Stimulated activated CD8-positive, alpha-beta memory T cell treated with anti-CD3 and anti-CD28 coated beads, Interleukin-7, amount 100 ng/mL, for 4 hours (primary cell): ENCODE measurements at places on chromosomes 2 and 18.

GRCh38 chr2:167271932-167272331 lies 383.7 kb downstream of the XIRP2 start:
- no peak for DNase-seq

DNA sequence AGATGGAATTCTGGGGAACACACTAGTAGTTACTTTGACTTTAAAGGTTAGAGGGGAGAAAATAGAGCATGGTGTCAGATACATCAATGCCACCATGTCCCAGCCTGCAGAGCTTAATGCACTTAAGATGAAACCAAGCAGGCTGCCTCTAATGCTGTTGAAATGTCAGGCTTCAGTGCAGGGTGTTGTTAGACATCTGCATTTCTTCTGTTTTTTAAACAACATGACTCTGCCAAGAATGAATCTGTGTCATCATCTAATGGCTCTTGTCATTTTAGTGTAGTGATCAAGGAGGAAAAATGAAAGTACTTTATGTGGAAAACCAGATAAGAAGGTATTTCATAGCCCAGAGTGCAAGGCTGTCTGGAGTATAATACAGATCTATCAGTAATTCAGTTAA lies 29.9 kb downstream of the LYPD1 start:
- DNase-seq = no peak

DNA sequence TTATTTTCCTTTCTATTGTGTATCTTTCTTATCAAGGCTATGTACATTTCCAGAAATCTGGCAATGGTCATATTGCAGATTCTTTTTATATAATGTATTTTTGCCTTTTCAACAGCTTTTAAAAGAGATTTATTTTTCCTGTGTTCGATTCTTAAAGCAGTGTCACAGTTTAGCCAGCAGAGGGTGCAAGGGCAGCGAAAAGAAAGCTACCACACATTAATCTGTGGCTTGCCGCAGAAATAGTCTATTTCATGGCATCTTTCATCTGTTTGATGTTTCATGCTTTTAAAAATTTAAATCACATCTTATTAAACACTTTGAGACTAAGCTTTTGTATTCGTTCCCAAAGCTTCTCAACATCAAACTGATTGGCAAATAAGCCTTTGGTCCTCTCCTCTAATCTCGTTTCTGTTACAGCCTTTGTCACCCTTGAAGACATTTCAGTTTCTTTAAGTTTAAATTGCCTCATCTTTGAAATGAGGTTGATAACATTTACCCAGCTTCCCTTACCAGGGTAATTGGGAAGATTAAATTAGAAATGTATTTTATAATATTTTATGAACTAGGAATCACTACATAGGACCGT lies 73.3 kb downstream of the PIK3C3 start:
- peak; percentile 1 for DNase-seq

- no peak for DNase-seq
These were observed 16.0 kb upstream of the E2F6 start for GRCh38 chr2:11481789-11482472.

- DNase-seq = no peak
These were observed 123.3 kb downstream of the FHOD3 start for GRCh38 chr18:36420826-36421225.

DNA sequence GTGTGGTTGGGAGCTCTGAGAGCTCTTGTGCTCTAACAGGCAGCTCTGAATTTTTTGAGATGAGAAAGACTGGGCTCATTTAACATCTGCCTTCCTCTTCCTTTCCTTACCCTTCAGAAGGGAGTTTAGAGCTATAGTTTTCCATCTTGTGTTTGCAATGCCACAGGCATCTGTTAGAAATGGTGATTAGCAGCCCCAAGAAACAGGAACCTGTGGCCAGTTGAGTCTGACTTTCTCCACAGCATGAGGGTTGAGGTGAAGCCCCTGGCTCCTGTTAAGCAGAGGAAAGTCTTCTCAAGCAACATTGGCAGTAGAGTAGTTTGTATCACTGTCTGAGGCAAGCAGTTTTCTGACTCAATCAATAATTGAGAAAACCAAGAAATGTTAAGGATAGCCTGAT lies 577.4 kb downstream of the ZEB2 start:
- DNase-seq = no peak

- DNase-seq = no peak
These were observed 43.6 kb upstream of the AGPS start for GRCh38 chr2:177348733-177349693.

- DNase-seq = peak; percentile 11
These were observed 1.7 kb downstream of the TRIP12 start for GRCh38 chr2:229920011-229920641.
